ENCODE measurements at places on chromosomes 11 and 22.

DNA sequence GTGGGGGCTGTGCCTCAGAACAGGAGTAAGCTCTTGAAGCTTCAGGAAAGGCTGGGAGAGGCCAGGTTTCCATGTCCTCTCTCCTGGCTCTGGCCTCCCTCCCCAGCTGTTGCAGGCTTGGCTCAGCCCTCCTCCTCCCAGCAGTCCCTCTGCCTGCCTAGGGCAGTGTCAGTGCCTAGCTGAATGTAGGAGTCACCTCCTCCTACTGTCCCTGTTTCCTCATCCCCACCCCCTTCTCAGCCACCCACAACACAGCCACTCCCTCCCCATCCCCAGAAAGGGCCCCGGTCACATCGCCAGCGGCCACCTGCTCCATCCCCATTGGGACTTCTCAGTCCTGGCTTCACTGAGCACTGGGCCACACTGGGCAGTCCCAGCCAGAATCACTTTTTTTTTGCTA is 2.9 kb upstream of the FBLN1 start:
- DNase-seq = no peak

DNA sequence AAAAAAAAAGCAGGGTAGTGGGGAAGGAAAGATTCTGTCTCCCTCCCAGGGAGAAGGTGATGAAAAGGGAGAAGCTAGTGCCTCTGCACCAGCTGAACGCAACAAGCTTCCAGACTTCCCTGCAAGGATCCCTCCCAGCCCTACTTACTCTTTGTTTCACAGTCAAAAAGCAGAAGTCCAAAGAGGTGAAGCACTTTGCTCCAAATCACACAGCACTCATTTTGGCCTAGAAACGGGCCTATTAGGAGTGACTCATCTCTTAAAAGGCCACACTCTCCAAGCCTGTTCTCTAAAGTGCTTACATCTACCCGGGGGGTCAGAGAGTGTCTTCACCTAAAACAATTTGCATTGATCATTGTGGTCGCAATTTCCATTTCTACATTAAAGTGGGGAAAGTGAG is 17.7 kb upstream of the GRK3 start:
- DNase-seq = no peak

- DNase-seq = peak; percentile 32
These were observed 673 bp upstream of the MYO7A start for GRCh38 chr11:77127235-77127911.

DNA sequence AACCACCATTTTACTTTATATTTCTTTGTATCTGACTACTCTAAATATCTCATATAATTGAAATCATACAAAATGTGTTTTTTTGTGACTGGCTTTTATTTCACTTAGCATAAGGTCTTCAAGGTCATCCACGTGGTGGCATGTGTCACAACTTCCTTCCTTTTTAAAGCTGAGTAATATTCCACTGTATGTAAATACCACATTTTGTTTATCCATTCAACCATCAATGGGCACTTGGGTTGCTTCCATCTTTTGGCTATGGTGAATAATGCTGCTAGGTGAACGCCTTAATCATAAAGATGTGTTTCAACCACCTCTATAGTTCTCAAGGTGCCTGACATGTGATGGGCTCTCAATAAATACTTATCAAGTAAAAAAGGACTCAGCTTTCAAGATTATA is 15.5 kb downstream of the RAB30 start:
- no peak for DNase-seq

- DNase-seq = no peak
These were observed 115.8 kb downstream of the METTL15 start for GRCh38 chr11:28223994-28224393.

- no peak for DNase-seq
These were observed 349 bp downstream of the TSSC4 start for GRCh38 chr11:2400762-2401435.
